ENCODE measurements at places on chromosomes 13 and 19.

DNA sequence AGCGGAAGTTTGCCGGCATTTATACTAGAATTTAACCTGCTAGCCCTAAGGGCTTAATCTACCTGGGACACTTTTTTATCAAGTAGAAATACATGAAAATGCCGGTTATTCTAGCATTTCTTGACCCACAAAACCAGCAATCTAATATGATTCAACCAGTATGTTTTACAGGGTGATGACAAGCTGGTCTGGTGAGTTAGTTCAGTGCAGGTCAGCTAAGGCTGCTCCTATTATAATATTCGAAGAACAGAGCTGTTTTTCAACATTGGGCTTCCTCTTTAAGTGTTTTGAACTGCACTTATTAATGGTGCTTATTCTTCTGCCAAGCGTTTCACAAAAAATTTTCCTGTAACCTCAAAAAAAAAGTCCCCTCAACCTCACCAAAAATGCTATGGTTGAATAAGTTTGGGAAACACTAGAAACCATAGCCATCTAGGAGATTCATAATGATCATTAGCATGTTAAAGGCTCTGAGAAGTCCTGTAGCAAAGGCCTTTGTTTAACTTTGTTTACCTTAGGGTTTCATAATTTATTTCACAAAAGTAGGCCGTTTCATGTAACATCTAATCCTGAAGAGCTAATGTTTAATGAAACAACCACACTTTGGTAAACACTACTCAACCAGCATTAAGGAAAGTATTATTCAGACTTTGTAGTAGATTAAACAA is 526.6 kb downstream of the KLF12 start:
- no peak overlapping the region for H3K4me3 ChIP-seq
- DNase-seq, result no peak
- no peak overlapping the region for H3K27ac ChIP-seq
- peaks cover 2% of the 10 kb centered on the region for H3K27me3 ChIP-seq
- no peaks in the 10 kb centered on the region for H3K4me1 ChIP-seq

- DNase-seq, result no peak
- H3K4me3 ChIP-seq, result peak overlapping the region; percentile 56
- peak overlapping the region; percentile 52 for H3K27ac ChIP-seq
- peaks cover 33% of the 10 kb centered on the region for H3K36me3 ChIP-seq
Measured at GRCh38 chr13:99967869-99968520, 3.6 kb downstream of the ZIC5 start.

DNA sequence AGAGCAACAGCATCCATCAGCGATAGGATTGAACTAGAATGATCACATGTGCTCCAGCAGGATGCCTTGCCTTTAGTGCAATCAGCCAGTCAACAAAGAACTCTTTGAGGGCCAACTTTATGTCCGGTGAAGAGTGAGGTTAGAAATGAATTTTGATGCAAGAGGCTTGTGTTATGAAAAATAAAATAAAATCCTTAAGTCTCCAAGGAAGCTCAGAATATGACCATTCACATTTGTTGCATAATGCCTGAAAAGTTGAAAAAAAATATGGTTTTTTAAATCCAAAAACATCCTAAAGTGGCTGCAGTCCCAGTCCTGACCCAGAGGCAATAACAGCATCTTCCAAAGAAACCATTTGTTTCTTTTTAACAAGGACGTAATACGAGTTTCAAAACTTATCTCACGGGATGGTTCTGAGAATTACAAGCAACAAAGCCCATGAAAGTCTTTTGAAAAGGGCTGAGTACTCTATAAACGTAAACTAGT is 61.3 kb downstream of the DCLK1 start:
- H3K4me3 ChIP-seq, result no peak overlapping the region
- DNase-seq, result no peak
- H3K27me3 ChIP-seq, result no peaks in the 10 kb centered on the region
- H3K36me3 ChIP-seq, result no peaks in the 10 kb centered on the region

DNA sequence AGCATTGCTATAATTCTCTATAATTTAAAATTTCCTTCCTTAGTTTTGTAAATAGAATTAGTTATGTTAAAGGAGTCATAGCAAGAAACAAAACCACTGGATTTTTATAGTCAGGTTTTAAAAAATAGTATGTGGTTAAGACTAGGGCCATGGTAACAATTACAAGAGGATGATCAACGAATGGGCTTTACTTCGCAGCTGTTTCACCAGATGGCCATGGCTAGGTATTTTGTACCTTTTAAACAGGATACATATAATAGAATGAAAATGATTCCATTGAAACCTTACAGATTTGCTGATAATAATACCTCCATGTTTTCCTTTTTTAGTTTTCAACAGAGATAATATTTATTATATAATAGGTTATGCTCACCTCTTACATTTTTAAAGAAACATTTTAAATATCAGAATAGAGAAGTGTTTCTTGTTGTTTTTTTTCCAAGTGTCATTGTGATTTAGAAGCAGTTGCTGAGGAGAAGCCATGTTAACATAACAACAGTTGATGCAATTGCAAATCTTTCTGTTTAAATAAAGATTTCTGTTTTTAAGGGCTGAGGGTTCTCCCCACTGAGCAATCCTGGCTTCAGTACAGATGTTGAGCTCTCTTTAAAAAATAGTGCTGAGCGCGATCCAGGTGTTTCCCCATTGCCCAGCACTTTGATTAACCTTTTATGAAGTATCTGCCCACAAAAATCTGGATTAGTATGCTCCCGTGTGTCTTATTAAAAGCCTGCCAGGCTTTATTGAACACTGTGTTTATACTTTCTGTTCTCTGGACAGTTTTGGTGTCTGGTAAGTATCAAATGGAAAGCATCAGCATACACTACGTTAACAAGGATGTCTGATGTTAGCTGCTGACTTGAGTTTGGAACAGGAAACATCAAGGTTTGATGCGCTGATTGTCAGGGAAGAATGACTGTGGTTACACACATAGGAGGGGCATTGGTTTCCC is 205.3 kb downstream of the HS6ST3 start:
- no peak for DNase-seq
- no peaks in the 10 kb centered on the region for H3K36me3 ChIP-seq
- H3K4me1 ChIP-seq, result no peaks in the 10 kb centered on the region

DNA sequence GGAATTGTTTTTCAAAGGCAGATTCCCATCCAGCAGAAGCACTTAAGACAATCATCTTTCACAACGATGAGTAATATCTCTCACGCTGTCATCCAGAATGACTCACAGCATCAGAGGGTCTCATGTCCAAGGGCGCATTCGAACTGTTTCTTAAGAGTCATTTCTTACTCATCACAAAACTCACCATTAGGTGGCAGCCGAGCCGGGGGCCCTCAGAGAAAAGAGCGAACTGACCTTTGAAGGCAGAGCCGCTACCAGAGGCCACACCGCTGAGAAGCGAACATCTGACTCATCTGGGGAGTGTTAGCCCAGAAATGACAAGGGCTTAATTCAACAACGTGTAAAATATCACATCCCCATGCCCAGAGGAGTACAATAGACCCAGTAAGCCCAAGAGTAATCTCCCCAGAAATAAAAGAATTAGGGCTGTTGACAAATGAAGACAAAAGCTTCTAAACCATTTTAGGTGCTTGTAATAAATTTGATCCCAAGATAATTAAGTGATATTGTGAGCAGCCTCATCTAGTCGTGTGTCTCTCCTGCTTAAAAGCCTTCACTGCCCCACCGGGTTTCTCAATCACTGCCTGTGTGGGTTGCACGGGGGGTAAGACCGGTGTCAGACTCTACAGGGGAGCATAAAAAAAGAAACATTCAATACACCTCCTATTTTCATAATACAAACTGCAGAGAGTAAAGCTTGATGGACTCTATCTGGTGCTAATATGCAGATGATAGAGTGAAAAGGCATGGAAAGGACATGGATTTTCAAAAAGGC is 96.2 kb downstream of the CYSLTR2 start:
- no peaks in the 10 kb centered on the region for H3K27me3 ChIP-seq
- H3K4me3 ChIP-seq, result peak overlapping the region; percentile 75
- H3K36me3 ChIP-seq, result no peaks in the 10 kb centered on the region
- peaks cover 10% of the 10 kb centered on the region for H3K4me1 ChIP-seq

- H3K4me1 ChIP-seq, result no peaks in the 10 kb centered on the region
- no peak within 1 kb of the TSS for H3K4me3 ChIP-seq
- H3K27ac ChIP-seq, result no peak within 1 kb of the TSS
- H3K36me3 ChIP-seq, result no peaks in the 10 kb centered on the region
- H3K27me3 ChIP-seq, result peaks cover 23% of the 10 kb centered on the region
Measured at GRCh38 chr19:10848230-10848856, at the start of gene C19orf38. C19orf38 (plus strand) TSS chr19:10848415; CDS start chr19:10848509, 94 bp downstream.

GRCh38 chr13:58908019-58908679 is 1255.6 kb downstream of the DIAPH3 start:
- no peak overlapping the region for H3K27ac ChIP-seq
- no peak overlapping the region for H3K4me3 ChIP-seq
- H3K4me1 ChIP-seq, result no peaks in the 10 kb centered on the region
- H3K27me3 ChIP-seq, result no peaks in the 10 kb centered on the region

DNA sequence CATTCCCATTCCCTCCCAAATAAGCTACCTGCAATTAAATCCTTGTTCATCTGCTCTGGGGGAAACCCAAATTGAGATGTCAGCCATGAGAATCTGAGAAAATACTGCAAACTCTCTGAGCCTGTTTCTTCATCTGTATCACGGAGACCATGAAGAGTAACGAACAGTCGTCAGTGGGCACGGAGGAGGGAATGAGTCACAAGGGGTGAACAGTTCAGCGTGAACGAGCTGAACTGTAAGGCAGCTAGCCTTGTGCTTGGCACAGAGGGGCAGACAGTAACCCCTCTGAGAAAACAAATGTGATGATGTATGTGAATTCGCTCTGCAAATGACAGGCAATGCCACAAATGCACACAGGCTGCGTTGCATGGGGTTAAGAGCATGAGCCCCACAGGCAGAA is 288.7 kb downstream of the FOXO1 start:
- H3K4me3 ChIP-seq, result no peak overlapping the region
- H3K27me3 ChIP-seq, result no peaks in the 10 kb centered on the region
- H3K4me1 ChIP-seq, result peaks cover 12% of the 10 kb centered on the region
- H3K36me3 ChIP-seq, result no peaks in the 10 kb centered on the region

- no peak overlapping the region for H3K27ac ChIP-seq
- peaks cover 4% of the 10 kb centered on the region for H3K4me1 ChIP-seq
- no peaks in the 10 kb centered on the region for H3K36me3 ChIP-seq
- no peak for DNase-seq
- H3K27me3 ChIP-seq, result peaks cover 68% of the 10 kb centered on the region
Measured at GRCh38 chr13:31009166-31009565, 76.7 kb downstream of the TEX26 start.

GRCh38 chr13:35741657-35742056 is 265.2 kb upstream of the MAB21L1 start:
- DNase-seq, result no peak
- H3K36me3 ChIP-seq, result no peaks in the 10 kb centered on the region

- H3K36me3 ChIP-seq, result no peaks in the 10 kb centered on the region
- DNase-seq, result no peak
- peaks cover 23% of the 10 kb centered on the region for H3K27me3 ChIP-seq
- no peak overlapping the region for H3K4me3 ChIP-seq
- no peak overlapping the region for H3K27ac ChIP-seq
- H3K4me1 ChIP-seq, result no peaks in the 10 kb centered on the region
Measured at GRCh38 chr19:30780032-30780431, 407.8 kb downstream of the ZNF536 start.

DNA sequence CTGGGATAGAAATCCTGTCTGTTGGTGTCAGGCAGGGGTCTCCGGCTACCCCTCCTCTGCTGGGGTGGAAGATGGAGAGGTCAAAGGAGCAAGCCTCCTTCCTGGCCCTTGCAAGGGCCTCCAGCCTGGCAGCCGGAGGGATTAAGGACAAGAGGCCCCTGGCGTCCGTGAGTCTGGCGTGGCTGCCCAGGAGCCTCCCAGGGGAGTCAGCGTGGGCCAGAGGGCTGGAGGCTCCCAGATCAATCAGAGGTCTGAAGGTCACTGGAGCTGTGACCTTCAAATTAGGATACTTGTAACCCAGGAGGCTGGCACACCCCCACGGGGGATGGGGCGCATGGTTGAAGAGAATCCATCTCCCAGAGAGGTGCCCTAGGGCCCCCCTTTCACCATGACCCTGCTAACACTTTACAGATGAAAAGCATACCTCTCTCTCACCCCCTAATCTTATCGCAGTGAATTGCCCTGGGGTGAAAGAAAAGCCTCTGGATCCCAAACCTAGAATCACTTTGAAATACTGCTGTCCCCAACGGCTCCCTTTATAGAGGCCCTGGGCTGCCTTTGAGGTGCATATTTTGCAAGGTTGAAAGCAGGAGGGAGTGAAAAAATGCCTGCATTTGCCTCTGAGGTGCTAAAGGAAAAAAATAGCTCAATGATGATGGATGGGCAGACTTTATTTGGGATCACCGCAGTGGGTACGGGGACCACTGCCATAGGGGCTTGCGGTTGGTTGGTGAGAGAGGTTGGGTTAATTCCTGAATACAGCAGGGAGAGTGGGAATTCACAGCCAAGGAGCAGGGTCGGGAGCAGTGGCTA is 44.9 kb upstream of the PEG3 start:
- no peak overlapping the region for H3K4me3 ChIP-seq
- no peak overlapping the region for H3K27ac ChIP-seq
- H3K36me3 ChIP-seq, result no peaks in the 10 kb centered on the region
- H3K27me3 ChIP-seq, result no peaks in the 10 kb centered on the region
- DNase-seq, result no peak

- H3K27ac ChIP-seq, result peak overlapping the region; percentile 100
- peaks cover 47% of the 10 kb centered on the region for H3K4me1 ChIP-seq
- H3K4me3 ChIP-seq, result peak overlapping the region; percentile 97
- H3K27me3 ChIP-seq, result no peaks in the 10 kb centered on the region
Measured at GRCh38 chr19:41264581-41265394, 616 bp downstream of the HNRNPUL1 start.

DNA sequence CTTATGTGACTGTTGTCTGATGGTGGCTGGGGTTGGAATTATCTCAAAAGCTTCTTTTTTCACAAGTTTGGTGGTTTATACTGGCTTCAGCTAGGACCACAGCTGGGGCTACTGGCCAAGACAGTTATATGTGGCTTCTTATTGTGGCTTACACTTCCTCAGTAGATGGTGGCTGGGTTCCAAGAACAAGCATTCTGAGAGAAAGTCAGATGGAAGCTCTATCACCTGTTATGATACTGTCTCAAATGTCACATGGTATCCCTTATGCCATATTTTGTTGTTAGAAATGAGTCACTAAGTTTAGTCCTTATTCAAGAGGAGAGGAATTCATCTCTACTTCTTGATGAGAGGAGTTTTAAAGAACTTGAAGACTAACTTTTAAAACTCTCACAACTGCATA is 41.6 kb downstream of the NDFIP2 start:
- H3K27me3 ChIP-seq, result no peaks in the 10 kb centered on the region
- no peak for DNase-seq
- peaks cover 8% of the 10 kb centered on the region for H3K4me1 ChIP-seq
- no peak overlapping the region for H3K27ac ChIP-seq

All from effector memory CD8-positive, alpha-beta T cell (primary cell).